ENCODE measurements at places on chromosomes 3 and 15. TPM values are rescaled to one million over a fixed set of nuclear protein-coding genes. Genes with fewer than 3 reads are reported as not detected.

Gene PSTPIP1
- total RNA-seq = 7.1 TPM

Gene ACP3
- 0.78 TPM for total RNA-seq

Gene RTP3
- total RNA-seq = not detected

Gene PAQR5
- 0.07 TPM for total RNA-seq

All from foreskin keratinocyte (primary cell).